ENCODE measurements at places on chromosomes 2 and 18.
A peak's percentile ranks its signal among the peaks of the same experiment; 100 is the strongest.

DNA sequence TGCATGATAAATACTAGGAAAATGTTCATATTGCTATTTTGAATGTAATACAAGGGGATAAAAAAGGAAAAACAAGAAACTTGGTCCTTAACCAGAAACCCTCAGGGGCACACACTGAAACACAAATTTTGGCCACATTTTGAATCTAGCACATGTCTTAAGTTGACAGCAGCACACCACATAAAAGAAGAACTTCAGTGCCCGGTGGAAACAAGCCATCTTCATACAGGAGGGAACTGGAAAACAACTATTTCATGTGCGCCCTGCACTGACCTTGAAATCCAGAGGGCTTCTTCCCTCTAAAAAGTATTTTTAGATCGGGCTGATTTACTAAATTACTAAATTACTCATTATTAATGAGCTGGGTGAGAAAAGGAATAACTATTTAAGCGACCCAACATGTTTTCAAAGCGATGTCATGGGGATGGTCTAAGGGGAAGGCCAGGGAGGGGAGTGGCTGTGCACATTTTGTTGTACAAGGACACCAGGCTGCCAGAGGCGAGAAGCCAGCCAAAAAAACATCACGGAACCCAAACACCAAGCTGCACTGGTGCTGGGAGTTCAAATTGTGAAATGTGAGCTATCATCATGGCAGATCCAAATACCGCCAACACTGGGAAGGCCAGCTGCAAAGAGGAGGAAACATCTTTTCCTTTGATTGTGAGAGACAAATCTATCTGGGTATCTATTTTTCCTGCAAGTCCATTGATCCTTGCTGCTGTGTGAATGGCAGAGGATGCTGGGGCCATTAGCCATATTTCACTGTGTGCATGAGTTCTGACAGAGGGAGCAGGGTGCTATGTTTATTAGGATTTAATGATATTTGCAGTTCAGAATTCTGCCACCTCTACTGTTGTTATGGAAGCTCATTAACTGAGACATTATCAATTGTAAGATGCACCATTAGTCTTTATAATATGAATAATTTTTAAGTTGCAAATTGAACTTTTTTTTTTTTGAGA, 150.7 kb upstream of the LMAN1 start:
- no peak for DNase-seq

DNA sequence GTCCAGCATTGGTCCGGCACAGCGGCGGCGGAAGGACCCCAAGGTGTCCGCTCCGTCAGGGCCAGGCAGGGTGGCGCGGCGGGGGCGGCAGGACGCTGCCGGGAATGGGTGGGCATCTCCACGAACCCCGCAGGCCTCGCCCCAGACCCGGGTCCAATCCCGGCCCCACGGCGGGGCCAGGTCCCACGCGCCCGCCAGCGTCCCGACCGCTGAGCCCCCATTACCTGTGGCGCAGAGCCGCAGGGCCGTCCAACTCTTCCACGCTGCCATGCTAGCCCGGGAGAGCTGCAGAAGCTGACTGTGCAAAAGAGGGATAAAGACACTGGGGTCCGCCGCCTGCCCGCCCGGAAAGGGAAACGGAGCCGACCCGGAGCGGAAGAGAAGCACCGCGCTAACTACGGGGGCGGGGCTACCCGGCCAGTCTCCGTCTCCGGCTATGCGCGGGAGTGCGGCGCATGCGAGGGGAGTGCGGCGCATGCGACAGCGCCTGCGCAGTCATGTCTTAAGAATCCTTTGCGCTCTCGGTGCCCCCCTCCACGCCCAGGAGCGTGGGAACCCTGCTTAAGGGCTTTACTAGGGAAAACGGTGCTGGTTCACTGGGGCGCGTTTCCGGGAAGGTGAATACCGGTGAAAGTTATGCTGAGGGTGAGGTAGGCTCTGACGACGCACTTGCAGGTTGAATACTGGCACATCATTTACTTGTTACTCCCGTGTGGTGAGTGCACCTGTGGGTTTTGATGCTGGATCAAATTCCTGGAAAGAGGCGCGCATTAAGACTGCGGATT, at the start of gene TMX3:
TMX3 (minus strand) TSS at position 397 of the 785 bp plus-strand sequence; CDS start at position 270, 127 bp downstream.
- peak; percentile 90 for DNase-seq

GRCh38 chr2:227029426-227030105, 134.4 kb downstream of the COL4A4 start:
- DNase-seq: no peak

DNA sequence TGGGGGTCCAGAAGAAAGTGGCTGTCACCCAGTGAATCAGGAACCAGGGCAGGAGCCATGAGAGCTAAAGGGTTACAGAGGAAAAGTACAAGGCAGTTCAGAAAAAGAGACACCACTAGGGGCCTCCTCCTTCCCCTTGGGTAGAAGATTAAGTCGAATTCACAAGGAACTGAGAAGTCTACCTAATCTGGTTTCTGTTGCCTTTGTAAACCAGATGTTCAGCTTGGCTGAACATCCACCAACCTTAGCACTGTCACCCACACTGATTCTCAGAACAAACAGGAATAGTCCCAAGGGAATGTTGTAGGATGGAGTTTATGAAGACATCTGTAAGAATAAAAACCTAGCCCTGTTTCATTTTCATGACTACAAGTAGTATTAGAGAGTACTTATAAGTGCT, 90.4 kb upstream of the NOSTRIN start:
- DNase-seq: peak; percentile 14

DNA sequence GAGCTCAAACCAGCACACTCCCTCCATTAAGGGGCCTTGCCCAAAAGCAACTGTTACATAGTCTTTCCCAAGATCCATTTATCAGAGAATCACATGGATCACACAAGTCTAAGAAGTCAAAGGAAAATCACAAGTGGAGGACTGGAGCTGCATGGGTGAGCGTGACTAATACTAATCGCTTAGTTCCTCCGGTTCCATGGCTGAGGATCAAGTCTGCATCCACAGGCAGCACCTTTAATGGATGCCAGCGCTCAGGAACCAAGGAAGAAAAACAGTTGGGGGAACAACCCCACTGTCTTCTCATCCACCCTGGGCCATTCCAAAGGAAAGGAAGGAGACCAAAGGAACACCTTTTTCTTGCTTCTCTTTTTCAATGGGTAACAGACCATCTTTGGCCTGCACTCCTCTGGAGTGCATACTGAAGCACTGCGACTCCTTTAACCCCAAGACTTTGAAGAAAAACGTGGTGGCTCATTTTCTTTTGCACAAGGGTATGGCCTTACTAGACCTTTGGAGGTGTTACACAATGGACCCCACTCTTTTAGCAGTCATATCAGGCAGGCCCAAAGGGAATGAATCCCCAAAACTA, 9.2 kb upstream of the WDR33 start:
- DNase-seq: no peak

GRCh38 chr2:222468346-222468745, 44.0 kb downstream of the SGPP2 start:
- no peak for DNase-seq

DNA sequence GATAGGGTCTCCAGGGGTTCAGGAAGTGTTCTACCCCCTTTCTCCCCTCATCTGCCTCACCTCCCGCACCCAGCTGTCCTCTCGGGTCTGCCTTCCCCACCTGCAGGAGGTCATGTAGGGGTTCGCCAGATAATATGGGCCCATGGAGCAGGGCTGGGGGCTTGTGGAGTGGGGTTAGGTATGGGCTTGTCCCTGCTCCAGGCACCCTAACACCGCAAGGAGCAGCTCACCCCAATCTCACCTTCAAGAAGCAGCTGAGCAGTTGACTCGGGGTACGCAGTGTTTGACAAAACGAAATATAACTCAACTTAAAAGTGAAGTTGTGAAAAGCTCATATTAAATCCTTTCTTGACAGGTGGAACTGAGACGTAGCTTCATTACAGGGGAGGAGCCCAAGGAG, 99.6 kb downstream of the CTIF start:
- no peak for DNase-seq

DNA sequence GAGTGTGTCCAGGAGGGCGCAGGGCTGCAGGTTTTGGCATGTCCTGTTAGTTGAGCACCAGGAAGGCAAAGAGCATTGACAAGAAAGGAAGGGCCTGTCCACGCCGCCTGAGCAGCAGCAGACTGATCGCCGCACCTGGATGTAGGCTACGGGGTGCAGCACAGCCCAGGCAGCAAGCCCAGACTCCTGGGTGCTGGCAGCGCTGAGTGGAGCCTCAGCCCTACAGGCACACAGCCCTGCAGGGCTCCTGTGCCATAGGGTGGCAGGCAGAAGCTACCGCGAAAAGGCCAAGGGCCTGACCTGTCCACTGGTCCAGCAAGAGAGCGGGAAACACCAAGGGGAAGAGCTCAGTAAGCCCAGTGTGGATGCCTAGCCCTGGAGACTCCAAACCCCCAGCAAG, 198.0 kb downstream of the HDAC4 start:
- no peak for DNase-seq

GRCh38 chr2:86673986-86674670, 46.0 kb upstream of the RMND5A start:
- no peak for DNase-seq

DNA sequence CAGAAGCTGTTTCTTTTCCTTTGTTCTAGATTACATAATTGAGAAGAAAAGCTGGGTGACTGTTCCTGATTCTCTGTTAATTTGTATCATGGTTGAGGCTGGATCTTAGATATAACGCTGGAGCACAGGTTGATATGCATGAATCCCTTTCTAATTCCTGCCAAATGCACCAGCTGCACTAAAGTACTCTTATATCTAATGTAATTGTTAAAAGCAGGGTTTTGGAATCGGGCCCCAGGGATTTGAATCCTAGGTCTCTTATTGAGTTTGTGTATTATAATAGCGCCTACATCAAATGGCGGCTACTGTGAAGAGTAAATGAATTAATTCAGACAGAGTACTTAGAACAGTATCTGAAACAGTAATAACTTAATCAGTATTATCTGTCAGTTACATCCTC, 80.4 kb downstream of the MC4R start:
- no peak for DNase-seq

DNA sequence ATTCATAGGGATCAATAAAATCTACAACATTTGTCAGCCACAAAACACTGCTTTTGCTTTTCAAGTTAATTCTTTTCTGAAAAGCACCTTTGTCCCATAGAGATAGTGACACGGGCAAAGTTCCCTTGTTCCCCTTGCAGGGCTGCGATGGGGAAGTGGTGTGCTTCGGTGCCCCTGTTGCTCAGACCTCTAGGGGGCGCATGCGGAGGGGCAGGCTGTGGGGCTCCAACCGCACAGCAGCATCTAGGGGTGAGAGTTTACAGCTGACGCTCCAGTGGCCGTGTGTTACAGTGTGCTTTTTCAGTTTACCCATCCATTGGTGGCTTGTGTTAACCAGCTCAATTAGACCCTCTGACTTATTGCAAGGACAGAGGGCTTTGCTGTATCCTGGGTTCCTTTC, 1432.2 kb upstream of the ACVR2A start:
- DNase-seq: no peak

- DNase-seq: no peak
Measured at GRCh38 chr2:20939931-20940795, 103.7 kb downstream of the APOB start.

DNA sequence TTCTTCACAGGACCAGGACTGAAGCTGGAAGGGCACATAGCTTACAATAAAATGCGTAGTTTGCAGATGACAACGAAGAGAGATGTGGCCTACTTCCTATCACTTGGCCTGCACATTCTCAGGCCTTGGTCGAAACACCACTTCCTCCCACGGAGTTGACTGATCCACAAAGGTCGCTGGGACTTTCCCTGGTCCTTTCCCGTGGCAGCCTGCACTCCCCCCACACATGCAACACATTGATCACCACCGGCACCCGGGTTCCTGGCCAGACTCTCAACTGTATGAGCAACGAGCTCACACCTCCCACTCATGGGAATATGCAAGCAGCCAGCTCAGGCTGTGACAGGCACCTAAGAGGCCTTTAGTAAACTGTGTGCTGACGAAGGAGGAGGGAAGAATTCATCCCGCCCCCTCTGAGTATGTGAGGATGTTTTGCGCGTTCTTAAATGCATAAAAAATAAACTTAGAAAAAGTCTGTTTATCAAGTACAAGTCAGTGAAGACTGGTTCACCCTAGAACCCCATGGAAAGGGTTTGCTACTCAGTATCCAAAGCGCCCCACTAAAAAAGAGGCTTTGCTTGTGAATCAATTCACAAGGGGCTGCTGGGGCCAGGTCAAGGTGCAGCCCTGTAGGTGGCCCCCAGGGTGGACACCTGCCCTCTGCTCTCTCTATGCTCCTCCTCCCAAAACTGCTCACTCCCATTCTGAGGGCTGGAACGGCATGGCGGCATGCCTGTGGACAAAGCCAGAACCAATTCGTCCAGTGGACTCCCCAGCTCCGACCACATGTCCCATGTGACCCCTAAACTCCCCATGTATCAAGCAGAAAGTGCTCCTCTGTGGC, 154.3 kb downstream of the EIPR1 start:
- no peak for DNase-seq

DNA sequence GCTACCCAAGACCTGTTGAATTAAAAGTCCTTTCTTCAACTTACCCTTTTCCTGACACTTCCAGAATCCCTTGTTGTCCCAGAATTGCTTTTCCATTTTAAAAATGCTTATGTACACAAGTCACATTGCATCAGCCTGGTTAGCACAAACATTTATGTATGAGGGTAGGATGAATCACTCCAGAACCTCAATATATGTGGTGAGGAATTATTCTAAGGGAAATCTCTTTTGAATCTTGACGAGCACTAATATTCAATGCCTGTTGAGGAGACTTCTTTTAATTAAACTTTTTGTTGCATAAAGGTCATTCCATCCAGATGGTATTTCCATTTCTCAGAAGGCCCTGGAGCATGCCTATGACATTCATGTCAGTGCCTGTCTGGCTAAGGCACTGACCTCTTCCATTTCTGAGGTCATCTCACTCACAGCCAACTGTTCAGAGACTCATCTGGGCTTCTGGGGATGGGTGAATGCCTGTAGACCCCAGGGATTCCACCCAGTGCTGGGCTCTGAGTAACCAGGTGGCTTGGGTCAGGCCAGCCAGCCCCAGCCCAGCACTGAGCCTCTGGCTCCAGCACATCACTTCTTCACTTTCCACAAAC, 28.2 kb downstream of the ACMSD start:
- DNase-seq: no peak

DNA sequence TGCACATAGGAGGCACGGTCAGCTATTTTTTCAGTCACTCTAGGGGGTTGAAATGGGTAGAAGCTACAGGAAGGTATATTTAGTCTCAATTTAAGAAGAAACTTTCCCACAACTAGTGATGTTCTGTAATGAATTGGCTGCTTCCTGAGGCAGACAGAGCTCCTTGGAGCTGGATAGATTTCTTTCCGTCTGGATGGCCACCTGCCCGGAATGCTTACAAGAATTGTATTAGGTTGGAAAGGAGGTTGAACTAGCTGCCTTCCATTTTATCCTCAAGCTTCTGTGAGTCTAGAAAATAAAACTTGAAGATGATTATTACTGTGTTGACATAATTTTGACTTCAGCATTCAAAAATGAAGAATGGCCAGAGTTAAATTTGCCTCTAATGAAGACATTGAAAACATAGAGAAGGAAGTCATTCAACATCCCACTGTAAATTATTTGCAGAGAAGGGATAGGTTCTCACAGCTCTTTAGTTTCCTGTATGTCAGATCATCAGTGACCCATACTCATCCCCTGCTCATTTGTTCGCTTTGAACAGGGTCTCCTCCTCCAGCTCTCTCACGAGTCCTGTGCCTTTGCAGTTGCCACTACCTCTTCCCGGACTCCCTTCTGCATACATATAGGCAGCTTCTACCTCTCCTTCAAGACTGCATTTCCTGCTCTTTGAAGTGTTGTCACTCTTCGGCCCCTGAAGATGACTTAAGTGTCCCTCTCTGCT, 88.8 kb downstream of the CRIM1 start:
- no peak for DNase-seq

All from NCI-H526 (cell line).